OCI-LY7 (cell line): ENCODE measurements at places on chromosomes 3 and 15.

- DNase-seq, result no peak
Observed at GRCh38 chr3:194745422-194746184, 59.9 kb downstream of the FAM43A start.

- DNase-seq, result no peak
Observed at GRCh38 chr3:172635588-172635987, 75.3 kb downstream of the NCEH1 start.

DNA sequence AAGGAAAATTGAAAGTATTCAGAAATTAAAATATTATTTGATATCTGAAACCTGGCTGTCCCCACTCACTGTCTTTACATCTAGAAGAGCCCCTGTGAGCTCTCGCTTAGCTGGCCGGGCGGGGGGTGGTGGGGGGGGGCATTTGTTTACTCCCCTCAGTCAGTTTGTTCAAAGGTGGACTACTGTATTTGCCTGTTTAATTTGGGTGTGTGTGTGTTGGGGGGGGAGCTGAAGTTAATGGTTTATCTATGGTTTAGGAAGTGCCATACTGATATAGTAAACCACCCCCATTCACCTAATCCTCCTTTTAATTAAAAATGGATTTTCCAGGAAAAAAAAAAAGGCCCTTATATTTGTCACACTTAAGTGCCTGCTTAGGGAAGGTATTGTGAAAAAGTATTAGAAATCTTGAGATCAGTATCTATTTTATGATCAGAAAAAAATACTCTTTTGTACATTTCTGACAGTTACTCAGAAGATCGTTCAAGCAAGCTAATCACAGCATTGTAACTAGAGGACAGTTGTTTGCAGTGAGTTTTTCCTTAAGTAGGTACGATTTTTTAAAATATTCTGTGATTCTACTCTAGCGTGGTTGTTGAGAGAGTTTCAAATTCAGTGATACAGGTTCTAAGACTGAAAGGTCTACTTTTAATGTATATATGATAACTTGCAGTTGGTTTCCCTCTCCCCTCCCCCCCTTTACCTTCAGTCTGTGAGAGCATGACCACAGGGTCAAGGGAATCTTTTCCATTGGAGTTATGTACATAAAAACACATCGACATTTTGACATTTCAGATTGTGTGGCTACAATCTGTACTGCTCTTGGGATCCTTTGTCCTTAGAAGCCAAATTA is 8.5 kb downstream of the NR2F2 start:
- DNase-seq, result no peak

DNA sequence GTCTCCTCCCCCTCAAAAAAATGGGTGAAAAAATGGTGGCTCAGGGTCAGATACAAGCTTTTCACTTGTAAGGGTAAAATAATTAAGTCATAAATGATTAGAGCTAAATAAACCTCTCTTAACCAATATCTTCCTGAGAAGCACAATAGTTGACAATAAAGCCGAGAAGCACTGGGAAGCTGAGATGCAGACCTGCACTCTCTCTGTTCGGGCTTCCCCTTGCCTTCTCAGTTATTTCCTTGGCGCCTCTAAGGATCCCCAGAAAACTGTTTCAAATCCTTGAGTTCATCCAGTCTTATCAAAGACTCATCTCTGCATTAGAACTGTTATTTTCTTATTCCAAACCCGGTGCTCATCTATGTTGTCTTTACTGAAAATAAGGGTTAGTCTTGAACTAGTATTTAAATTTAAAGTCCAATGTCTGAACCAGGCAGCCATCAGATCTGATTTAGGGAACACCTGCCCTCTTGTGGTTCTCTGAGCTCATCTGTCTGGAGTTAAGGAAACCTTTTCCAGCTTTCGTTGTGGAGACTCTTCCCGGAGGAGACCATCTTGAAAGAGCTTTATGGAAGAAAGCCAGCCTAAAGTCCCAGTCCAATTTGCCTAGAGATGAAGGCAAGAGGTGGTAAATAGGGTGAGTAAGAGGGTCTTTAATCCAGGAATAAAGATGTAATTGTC is 256.4 kb upstream of the MCTP2 start:
- no peak for DNase-seq

DNA sequence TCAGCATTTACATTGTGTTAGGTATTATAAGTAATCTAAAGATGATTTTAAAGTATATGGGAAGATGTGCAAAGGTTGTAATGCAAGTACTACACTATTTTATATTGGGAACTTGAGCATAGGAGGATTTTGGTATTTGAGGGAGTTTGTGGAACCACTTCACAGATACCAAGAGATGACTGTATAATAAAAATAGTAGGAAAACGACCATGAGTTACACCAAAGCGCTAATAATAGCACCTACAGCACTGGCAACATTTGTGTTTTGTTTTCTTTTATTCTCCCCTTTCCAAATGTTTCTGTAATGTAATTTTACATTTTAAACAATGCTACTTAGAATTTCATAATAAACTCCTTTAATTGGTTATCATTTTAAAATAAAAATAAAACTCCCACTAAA is 10.5 kb downstream of the CNBP start:
- DNase-seq, result no peak

- no peak for DNase-seq
Observed at GRCh38 chr3:63413523-63413922, 135.4 kb downstream of the SYNPR start.

- DNase-seq, result no peak
Observed at GRCh38 chr15:48415036-48415886, 84.0 kb downstream of the DUT start.

GRCh38 chr15:57415602-57416001 is 39.3 kb downstream of the CGNL1 start:
- DNase-seq, result no peak

DNA sequence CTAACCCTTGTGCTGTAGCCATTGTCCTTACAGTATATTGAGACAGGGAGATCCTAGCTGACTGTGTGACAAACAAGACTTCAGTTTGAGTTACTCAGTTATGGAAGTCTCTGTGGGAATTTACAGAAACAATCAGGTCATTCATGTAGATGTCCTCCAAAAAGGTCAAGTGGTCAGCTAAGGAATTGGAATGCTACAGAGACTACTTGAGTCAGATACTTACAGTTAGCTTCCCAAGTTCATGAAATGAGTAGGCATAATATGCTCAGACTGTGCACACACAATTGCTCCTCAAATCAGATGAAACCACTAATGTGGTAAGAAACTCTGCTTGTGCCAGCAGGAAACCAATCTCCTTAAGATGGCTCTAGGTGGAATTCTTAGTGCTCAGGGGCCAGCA is 985.7 kb downstream of the NSUN3 start:
- no peak for DNase-seq

DNA sequence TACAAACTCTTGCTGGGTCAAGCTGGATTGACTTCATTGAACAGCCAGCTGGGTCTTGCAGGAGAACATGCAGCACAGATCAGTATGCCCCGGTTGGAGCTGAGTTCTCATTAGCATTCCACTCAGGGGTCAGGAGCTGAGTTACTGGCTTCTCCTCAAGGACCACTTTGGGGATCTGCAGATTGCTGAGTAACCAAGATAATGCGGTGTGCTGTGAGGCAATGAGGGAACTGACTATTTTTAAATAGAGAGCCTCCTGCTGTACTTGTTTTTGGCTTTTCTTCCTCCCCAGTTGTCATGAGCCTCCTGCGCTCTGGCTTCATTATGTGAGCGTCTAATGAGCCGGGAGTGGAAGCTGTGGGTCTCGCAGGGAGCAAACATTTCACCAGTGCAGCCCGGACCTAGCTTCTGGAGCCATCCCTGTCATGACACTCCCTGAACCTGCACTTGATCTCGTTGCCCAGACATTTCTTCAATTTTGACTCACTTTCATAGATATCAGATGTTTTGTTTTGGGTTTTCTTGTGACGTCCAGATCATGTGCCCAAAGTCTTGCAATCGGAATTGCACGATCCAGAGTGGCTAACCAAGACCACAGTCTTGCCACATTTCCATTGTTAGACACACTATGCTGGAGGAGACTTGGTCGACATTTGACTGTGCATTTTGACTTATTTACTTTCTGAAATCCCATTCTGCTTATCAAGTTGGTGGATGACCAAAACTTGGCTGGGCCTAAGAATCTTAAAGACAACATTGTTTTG is 327.2 kb downstream of the LRTM1 start:
- DNase-seq, result no peak

GRCh38 chr15:55515491-55515890 is 7.5 kb upstream of the DNAAF4 start:
- no peak for DNase-seq

GRCh38 chr3:9500108-9501050 is 53.2 kb downstream of the LHFPL4 start:
- peak; percentile 57 for DNase-seq

DNA sequence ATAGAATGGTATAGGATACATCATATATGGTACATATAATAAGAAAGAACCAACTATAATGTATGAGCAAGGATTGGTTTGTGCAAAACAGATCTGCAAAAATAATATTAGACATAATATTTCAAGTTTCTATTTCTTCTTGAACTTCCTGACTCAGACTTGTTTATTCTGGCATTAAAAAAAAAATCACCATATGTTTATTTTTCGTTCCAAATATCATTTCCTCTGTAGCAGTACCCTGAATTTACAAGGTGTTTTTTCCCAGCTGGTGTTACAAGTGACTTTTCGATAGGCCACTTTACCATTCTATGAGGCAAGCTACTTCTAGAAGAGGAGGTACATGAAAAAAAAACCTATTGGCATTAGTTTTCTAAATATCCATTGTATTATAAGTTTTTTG is 785.0 kb downstream of the PDCD6IP start:
- DNase-seq, result no peak

GRCh38 chr3:4038351-4038750 is 239.1 kb downstream of the LRRN1 start:
- DNase-seq, result no peak

GRCh38 chr3:138367911-138368310 is 19.5 kb downstream of the MRAS start:
- peak; percentile 5 for DNase-seq

DNA sequence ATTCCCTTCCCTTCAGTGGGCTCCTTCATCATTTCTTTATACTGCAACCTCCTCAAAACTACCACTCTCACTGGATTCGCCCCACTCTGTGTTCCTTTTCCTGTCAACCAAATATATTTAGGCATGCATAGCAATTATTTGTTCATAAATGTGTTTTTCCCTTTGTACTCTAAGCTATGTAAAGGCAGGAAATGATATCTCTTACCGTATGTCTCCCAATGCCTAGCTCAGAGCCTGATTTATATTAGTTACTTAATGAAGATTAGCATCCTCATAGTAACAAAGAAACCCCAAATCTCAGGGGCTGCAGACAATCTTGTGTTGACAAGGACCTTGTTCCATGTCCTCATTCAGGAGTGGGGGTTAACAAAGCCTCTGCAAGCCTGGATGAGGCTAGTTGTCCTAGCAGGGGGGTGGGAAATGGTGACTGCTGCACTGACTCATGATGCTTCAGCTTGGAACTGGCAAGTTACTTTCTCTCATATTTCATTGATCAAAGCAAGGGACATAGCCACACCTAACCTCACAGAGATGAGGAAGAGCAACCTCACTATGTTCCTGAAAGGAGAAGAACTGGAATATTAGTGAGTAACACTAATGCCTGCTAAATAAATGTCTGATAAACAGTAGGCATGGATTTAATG is 15.2 kb downstream of the PHLDB2 start:
- no peak for DNase-seq

- no peak for DNase-seq
Observed at GRCh38 chr3:113614402-113614801, 82.0 kb downstream of the USF3 start.

- DNase-seq, result no peak
Observed at GRCh38 chr3:69273896-69274295, 112.0 kb downstream of the FRMD4B start.

- no peak for DNase-seq
Observed at GRCh38 chr15:38905632-38906031, 341.0 kb upstream of the RASGRP1 start.

GRCh38 chr15:45635191-45635638 is 386 bp downstream of the SQOR start:
- peak; percentile 27 for DNase-seq

GRCh38 chr15:28934645-28935044 is 48.9 kb downstream of the APBA2 start:
- DNase-seq, result no peak

DNA sequence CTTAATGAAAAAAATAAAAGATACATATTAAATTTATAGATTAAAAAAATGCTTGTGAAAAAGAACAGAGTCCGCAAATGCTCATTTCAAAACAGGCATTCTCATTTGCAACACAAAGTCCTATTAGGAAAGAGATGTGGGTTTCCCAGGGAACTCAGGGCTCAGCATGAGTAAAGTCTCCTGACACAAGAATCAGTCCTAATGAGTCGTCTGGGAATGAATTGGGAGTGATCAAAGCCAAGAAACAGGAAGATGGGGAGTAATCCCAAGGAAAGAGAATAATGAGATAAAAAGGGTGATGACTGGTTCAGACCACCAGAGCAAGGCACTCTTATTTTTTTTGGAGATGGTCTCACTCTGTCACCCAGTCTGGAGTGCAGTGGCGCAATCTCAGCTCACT is 443.7 kb downstream of the NR2F2 start:
- no peak for DNase-seq

GRCh38 chr15:96583671-96584070 is 253.2 kb downstream of the NR2F2 start:
- DNase-seq, result no peak

DNA sequence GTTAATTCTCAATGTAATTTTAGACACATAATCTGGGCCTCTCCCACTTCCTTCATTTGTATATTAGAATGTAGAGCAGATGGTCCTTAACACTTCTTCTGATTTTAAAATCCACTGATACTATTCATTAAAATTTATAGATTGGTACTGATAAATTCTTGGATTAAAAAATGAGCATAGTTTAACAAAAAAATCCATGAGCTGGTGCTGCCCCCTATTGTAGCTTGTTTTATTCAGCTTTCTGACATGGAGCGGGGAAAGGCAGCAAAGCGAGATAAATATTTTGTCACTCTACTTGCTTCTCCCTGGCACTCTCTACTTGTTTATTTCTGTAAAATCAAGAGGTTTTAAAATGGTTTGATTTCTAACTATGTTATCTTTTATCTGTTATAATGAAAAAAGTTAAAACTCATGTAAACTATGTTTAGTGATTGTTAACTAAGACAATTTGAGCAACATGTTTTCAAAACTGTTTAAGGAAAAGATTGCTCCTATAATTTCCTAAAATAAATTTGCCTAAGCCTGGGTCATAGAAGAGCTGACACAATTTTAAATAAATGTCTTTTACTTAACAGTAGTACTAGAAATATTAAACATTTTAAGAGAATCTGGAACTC is 26.5 kb upstream of the PLOD2 start:
- DNase-seq, result peak; percentile 6

- no peak for DNase-seq
Observed at GRCh38 chr3:173096140-173096539, 44.9 kb downstream of the SPATA16 start.

DNA sequence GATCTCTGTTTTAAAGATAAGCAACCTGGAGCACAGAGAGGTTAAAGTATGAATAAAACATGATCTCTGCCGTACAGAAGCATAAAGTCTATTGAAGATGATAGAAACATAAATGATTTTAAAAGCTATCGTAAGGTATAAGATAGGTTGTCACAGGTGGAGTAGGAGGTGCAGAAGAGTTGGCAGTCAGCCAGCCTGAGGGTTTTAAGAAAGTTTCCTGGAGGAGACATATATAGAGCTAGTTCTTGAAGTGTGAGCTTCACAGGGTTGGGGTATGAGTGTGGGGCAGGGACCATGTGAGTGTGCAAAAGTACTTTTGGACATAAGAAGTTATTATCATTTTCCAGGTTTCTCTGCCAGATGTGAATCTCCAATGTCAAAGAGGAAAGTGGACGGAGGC is 3.9 kb upstream of the FGF12 start:
- no peak for DNase-seq

- no peak for DNase-seq
Observed at GRCh38 chr15:55770806-55771205, 27.9 kb upstream of the PRTG start.
